ENCODE measurements at places on chromosomes 2 and 18. TPM values are rescaled to one million over a fixed set of nuclear protein-coding genes. Genes with fewer than 3 reads are reported as not detected.

TEX44 gene
- not detected for total RNA-seq

TCF23 gene
- not detected for total RNA-seq

CETN1 gene
- not detected for total RNA-seq

GRCh38 chr18:72436401-72436800, 107.7 kb downstream of the CBLN2 start:
- no peak for DNase-seq

DNA sequence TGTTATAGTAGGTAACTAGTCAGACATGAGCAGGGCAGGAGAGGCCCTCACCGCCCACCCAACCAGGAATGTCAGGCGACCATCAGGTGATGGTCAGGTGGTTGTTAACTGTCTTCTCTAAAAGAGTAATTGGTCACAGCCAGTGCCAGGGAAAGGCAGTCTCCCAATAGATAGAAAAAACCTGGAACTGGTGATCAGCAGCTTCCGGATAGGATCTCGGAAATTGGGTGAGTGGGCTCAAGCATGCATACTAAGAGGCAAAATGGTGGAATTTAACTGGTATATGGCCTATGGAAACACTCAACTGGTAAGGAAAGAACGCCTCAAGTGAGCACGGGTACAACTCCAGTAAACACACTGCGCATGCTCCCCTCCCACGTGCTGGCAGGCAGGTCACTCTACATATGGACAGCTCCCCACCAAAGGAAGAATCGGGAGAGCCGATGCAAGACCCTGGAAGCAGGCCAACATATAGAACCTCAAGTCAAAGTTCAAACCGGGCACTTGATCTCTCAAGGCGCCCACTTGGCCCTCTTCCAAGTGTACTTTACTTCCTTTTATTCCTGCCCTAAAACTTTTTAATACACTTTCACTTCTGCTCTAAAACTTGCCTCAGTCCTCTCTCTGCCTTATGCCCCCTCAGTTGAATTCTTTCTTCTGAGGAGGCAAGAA, 43.5 kb upstream of the TMEM131 start:
- DNase-seq = no peak

COL6A3 gene
- 17.3 TPM for total RNA-seq

All from activated T-cell treated with anti-CD3 and anti-CD28 coated beads, Interleukin-2, amount 50 U/mL, for 72 hours (primary cell).